ENCODE measurements at places on chromosomes 2 and 18.

DNA sequence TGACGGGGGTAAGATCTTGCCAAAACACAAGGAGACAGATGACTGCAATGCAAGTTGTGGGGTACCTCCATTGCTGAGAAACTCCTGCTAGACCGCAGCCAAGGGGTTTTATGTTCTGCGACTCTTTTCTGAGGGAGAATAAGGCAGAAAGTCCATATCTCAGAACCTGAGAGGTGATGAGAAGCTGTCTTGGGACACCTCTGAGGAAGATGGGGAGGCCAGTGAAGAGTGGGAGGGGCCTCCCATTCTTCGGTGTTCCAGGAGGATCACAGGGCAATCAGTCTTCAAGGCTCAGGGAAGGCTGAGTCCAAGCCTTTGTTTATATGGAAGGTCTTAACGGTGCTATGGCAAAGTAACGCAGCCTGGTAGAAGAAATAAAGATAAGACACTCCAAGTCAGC lies 18.0 kb downstream of the CYP27A1 start:
- H3K36me3 ChIP-seq = no peaks in the 10 kb centered on the region
- H3K4me3 ChIP-seq = no peak overlapping the region
- no peak for DNase-seq
- peaks cover 12% of the 10 kb centered on the region for H3K4me1 ChIP-seq
- no peaks in the 10 kb centered on the region for H3K27me3 ChIP-seq
- no peak overlapping the region for H3K27ac ChIP-seq

- DNase-seq = no peak
- no peaks in the 10 kb centered on the region for H3K4me1 ChIP-seq
- H3K4me3 ChIP-seq = no peak overlapping the region
- no peaks in the 10 kb centered on the region for H3K36me3 ChIP-seq
- H3K27ac ChIP-seq = no peak overlapping the region
- no peaks in the 10 kb centered on the region for H3K27me3 ChIP-seq
Observed at GRCh38 chr2:213787869-213788268, 503.6 kb downstream of the SPAG16 start.

DNA sequence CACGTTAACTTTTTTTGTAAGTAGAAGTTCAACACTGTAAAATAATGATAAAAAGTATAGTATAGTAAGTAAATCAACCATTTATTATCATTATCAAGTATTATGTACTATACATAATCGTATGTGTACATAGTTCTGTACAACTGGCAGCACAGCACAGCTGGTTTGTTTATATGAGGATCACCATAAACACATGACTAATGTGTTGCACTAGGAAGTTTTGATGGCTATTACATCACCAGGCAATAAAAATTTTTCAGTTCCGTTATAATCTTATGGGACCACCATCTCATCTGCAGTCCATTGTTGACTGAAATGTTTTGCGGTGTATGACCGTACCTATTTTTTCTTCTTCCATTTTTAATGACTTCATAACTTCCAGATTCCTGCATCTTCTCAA lies 39.2 kb upstream of the ZNF385B start:
- H3K36me3 ChIP-seq = no peaks in the 10 kb centered on the region
- no peak overlapping the region for H3K4me3 ChIP-seq
- no peaks in the 10 kb centered on the region for H3K27me3 ChIP-seq

- H3K27ac ChIP-seq = no peak overlapping the region
- H3K36me3 ChIP-seq = no peaks in the 10 kb centered on the region
- H3K4me3 ChIP-seq = no peak overlapping the region
- no peak for DNase-seq
- no peaks in the 10 kb centered on the region for H3K4me1 ChIP-seq
Observed at GRCh38 chr2:145591109-145591809, 1071.3 kb upstream of the ZEB2 start.

DNA sequence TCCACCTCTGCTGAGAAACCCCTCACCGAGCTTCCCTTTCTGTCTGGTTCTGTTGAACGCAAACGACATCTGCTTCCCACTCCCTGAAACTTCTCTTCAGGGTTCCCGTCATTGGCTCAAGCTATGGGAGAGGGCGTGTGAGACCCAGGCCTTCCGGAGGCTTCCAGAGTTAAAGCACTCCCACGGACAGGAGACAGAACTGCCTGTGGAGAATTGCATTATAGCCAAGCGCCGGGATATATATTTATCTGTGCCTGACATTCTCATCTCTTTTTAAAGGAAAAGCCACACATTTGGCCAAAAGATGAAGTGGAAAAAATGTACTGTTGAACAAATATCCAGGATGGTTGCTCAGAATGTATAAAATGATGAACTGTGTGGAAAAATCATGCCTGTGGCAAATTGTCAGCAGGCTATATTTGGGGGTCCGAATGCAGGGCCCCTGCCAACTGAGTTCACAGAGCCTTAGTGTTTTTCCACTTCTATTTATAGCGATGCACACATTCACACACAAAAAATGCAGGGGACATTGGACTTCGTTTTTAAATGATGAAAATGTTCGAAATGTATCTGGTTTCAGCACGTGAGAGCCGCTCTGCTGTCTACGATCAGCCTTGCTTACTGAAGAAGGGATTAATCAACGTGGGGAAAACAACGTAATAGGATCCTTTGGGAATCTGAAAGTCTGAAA lies 59.5 kb downstream of the E2F6 start:
- DNase-seq = no peak
- H3K36me3 ChIP-seq = no peaks in the 10 kb centered on the region
- no peaks in the 10 kb centered on the region for H3K27me3 ChIP-seq
- no peak overlapping the region for H3K4me3 ChIP-seq

DNA sequence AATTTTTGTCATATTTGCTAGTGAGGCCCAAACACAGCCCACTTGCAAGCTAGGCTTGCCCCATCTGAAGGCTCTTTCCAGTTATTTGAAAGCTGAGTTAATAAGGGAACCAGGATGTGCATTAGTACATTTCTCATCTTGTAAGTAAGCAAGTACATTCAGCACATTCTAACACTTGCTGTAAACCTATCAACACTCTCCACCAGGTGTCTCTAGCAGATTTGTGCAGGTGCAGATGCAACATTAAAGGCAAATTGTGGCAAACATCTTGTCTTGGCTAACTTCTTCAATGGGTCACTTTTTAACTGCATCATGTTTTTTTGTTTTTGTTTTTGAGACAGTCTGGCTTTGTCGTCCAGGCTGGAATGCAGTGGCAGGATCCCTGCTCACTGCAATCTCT lies 25.3 kb upstream of the MFSD6 start:
- H3K27ac ChIP-seq = no peak overlapping the region
- H3K27me3 ChIP-seq = no peaks in the 10 kb centered on the region
- no peaks in the 10 kb centered on the region for H3K36me3 ChIP-seq
- DNase-seq = no peak

DNA sequence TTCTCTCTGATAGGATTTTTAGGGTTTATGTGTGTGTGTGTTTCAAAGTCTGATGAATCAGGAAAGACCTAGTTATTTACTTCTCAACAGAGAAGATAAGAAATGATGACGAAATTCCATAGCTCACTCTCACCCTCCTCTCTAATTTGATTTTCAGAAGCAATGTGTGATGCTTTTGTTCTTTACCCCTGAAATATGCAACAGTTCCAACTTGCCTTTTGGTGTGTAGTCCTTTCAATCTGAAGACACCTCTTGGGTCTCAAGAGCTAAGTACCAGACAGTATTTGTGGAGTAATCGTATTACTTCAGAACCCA lies 18.7 kb upstream of the LCLAT1 start:
- H3K4me3 ChIP-seq = peak overlapping the region; percentile 21
- peaks cover 44% of the 10 kb centered on the region for H3K4me1 ChIP-seq
- no peak overlapping the region for H3K27ac ChIP-seq

DNA sequence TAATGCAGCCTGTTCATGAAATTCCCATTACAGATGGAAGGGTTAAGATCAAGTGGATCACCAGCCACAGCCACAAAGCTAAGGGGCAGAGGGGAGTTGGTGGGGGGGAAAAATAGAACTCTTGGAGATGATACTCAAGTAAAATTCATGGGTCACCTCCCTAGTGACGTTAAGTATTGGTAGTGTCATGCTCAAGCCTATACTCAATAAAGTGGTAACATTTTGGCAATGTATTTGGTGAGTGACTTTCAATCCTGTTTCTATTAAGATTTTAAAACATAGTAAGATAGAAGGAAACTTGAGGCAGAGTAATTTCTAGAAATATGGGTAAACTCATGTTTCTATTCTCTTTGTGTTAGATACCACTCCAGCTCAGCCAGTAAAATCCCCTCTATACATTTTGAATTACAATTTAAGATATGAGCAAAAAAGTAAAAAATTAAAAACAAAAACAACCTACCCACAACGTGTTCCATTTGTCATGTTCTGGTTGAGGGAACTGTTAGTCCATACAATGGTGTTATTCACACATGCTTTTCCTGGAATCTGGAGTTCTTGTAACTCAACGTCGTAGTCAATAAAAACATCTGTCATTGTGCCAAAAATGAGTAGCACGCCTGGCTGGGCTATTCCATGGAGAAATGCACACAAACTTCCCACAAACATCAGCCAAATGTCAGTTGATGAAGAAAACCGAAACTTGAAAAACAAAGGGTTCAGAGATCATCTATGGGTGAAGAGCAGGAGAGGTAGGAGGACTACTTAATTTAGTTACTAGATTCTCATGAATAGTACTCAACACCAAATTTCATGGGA lies 18.1 kb downstream of the ABCB11 start:
- H3K27me3 ChIP-seq = no peaks in the 10 kb centered on the region
- H3K4me3 ChIP-seq = no peak overlapping the region
- DNase-seq = no peak
- H3K27ac ChIP-seq = no peak overlapping the region
- H3K4me1 ChIP-seq = no peaks in the 10 kb centered on the region

DNA sequence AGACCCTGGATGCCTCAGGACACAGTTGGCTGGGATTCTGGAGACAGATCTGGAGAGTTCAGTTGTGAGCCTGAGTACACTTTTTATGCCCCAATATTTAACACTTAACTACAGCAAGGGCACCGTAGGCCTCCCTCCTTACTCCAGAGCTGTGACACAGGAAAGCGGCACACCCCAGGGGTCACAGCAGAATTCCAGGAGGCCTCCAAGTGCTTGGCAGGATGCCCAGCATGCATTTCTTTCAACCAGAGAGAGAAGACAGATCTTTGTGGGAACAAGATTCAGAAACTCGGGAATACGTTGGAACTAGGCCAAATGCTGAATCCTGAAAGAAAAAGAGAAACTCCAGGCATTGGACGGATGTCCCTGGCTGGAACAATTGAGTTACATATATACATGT lies 199.2 kb upstream of the NT5C1B start:
- no peak for DNase-seq
- no peak overlapping the region for H3K27ac ChIP-seq
- H3K4me1 ChIP-seq = no peaks in the 10 kb centered on the region
- H3K36me3 ChIP-seq = no peaks in the 10 kb centered on the region
- H3K27me3 ChIP-seq = no peaks in the 10 kb centered on the region
- H3K4me3 ChIP-seq = no peak overlapping the region

DNA sequence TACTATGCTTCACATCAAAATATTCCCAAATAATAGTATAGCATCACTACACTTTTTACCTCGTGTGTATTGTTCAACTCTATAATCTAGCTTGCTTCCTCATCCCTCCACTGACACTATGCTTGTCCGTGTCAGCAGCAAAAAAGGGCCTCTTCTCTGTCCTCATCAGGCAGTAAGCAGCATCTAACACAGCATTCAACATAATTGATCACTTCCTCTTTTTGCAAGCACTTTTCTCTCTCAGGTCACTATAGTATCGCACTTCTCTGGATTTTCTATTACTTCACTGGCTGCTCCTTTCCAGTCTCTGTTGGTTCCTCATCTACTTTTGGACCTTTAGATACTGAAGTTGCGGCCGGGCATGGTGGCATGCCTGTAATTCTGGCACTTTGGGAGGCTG lies 64.9 kb upstream of the ZSWIM2 start:
- H3K4me3 ChIP-seq = no peak overlapping the region
- no peak overlapping the region for H3K27ac ChIP-seq
- no peaks in the 10 kb centered on the region for H3K36me3 ChIP-seq
- H3K27me3 ChIP-seq = no peaks in the 10 kb centered on the region
- H3K4me1 ChIP-seq = no peaks in the 10 kb centered on the region
- no peak for DNase-seq

DNA sequence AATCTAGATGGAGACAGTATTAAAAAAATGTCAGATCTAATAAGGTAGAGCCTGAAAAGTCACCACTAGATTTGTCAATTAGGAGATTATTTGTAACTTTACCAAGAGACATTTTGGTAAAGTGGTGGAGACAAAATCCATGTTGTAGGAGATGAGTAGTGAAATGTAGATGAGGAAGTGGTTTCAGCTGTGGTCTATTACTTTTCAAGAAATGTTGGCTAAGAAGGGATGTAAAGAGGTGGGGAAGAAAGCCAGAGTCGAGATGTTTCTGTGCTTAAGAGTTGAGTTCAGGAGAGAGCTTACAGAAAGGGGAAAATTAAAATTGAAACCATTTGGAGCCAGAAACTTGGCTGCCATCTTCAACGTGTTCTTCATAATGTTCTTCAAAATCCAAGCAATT lies 22.2 kb downstream of the ACVR2A start:
- DNase-seq = no peak
- H3K27ac ChIP-seq = no peak overlapping the region
- no peaks in the 10 kb centered on the region for H3K27me3 ChIP-seq
- no peak overlapping the region for H3K4me3 ChIP-seq

DNA sequence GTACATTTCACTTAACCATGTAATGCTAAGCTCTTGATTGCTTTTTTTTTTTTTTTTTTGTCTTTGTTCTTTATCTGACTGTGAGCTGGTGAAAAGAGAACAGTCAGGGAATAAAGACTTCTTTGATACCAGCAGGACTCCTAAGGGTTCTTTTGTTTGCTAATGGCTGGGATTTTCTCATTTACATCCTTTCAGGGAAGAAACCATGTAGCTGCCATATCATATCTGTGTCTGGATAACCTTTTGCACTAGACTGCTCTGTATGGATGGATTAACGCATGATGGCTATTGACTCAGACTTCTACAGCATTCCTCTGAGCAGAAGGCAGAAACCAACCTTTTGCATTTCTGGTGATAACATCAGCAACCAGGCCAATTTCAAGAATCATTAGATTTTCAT lies 504.0 kb downstream of the LRRTM4 start:
- no peak overlapping the region for H3K4me3 ChIP-seq
- no peaks in the 10 kb centered on the region for H3K36me3 ChIP-seq
- H3K4me1 ChIP-seq = no peaks in the 10 kb centered on the region
- no peaks in the 10 kb centered on the region for H3K27me3 ChIP-seq
- no peak for DNase-seq
- no peak overlapping the region for H3K27ac ChIP-seq

DNA sequence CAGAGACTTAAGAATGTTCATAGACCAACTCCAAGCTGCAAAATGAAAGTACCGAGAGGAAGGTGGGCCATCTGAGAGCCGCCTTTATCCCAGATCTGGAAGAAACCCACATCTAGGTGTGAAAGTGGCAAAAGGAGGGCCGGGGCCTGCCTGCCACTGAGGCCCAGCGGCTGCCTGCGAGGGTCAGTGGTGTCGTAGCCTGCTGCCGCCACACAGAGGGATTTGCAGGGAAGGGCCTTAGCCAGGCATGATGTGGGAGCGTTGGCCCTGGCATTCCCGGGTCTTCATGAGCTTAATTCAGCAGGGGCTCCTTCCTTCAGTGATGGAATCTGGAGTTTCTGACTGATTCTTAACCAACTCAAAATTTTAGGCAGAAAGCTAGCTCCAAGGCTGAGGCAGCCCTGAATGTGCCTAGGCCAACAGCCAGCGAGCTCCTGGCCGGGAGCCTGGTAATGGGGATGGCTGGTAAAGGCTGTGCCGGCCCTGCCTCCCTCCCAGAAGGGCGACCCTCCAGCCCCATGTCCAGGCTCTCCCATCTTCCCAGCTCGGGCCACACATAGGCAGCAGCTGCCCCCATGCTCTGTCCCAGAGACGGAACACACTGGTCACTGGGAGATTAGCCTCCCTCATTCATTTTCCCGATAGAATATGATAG lies 230.1 kb downstream of the AGAP1 start:
- H3K4me3 ChIP-seq = no peak overlapping the region
- no peak for DNase-seq
- H3K36me3 ChIP-seq = no peaks in the 10 kb centered on the region
- H3K27ac ChIP-seq = no peak overlapping the region
